Upper lobe of right lung (tissue), 1 donor: ENCODE measurements at places on chromosomes 11 and 22. TPM values are rescaled to one million over a fixed set of nuclear protein-coding genes. Genes with fewer than 3 reads are reported as not detected.
A peak's percentile ranks its signal among the peaks of the same experiment; 100 is the strongest.

Gene TCP11L1
- total RNA-seq: 15.7 TPM

Gene CDON
- 13.3 TPM for total RNA-seq

Gene HMBS
- 19.5 TPM for total RNA-seq

Gene OVOL1
- 2.7 TPM for total RNA-seq

Gene GALNT18
- total RNA-seq: 55.5 TPM

Gene IFITM10
- total RNA-seq: 7.9 TPM

Gene ATXN10
- total RNA-seq: 125 TPM

Gene RIC8A
- total RNA-seq: 91.8 TPM

Gene FOLR2
- 22.8 TPM for total RNA-seq

Gene TMPRSS5
- 0.69 TPM for total RNA-seq

- DNase-seq: no peak
Observed at GRCh38 chr22:21719024-21719423, 16.6 kb downstream of the YPEL1 start.

DNA sequence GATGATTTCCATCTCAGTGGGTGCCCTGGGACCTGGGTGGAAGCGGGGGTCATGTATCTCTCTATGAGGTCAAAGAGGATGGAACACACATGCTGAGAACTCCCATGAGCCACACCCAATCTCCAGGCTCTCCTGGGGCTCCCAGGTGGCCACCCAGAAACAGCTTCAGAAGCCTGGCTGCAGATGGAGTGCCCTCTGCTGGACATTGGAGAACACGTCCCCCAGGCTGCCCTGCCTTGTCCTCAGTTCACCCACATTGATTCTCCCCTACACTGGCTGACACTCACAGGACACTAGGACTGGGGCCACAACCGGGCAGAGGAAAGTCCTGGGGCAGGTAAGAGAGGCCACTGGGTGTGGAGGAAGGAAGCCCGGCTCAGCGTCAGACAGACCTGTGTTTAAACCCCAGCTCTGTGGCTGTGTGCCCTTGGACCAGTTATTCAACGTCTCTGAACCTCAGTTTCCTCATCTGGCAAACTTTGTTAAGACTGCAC lies 4.5 kb upstream of the NOL12 start:
- peak; percentile 82 for DNase-seq

GRCh38 chr22:47121791-47122190 lies 359.3 kb downstream of the TBC1D22A start:
- DNase-seq: peak; percentile 54

DNA sequence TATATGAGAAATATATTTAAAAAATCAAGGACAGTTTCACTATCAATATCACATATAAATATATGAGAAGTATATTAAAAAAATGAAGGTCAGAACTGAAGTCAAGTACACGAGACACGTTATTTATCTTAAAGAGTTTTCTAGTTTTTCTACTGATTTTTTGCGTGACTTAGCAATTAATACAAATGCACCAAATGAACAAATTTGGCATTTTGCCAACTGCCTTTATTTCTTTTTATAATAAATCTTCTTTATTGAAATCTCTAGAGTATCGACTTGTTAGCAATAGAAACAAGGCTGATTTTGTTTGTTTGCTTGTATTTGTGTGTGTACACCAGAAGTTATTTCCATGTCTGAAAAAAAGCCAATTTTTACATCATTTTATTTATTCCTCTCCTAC lies 1684.7 kb upstream of the RAG2 start:
- DNase-seq: no peak

DNA sequence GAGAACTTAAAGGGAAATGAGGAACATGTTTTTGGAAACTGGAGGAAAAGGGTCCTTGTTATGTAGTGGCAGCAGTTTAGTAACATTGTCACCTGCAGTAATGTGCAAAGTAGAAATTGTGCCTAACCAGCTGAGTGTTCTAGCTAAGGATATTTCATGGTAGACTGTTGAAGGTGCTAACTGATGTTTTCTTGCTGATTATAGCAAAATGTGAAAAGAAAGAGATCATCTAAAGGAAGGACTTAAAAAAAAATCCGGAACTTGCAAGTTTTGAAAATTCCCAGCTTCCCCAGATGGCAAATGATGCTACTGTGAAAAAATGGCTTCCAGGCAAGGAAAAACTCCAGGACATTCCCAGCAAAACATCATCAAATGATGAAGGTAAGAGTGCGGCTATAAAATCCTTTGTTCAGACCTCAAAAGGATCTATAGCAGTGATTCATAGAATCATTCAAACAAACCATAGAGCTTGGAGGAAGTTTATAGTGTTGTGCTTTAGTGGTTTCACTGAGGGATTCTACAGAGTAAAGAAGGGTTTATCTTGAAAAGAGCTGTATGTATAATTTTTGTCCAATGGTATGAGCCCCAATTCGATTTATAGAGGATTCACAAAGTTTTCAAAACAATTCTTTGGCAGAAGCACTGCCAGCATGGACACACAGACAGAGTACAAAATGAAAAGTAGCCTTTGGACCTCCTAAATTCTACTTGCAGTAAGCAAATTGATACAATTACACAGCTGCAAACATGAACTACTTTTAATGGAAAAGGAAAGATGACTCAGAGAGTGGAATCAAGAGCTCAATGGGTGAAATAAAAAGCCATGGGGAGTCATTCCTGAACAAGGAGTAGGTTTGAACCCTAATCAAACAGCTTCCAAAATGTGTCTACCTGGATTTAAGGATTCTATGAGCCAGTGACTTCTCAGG lies 4.3 kb upstream of the TRIM44 start:
- DNase-seq: no peak

DNA sequence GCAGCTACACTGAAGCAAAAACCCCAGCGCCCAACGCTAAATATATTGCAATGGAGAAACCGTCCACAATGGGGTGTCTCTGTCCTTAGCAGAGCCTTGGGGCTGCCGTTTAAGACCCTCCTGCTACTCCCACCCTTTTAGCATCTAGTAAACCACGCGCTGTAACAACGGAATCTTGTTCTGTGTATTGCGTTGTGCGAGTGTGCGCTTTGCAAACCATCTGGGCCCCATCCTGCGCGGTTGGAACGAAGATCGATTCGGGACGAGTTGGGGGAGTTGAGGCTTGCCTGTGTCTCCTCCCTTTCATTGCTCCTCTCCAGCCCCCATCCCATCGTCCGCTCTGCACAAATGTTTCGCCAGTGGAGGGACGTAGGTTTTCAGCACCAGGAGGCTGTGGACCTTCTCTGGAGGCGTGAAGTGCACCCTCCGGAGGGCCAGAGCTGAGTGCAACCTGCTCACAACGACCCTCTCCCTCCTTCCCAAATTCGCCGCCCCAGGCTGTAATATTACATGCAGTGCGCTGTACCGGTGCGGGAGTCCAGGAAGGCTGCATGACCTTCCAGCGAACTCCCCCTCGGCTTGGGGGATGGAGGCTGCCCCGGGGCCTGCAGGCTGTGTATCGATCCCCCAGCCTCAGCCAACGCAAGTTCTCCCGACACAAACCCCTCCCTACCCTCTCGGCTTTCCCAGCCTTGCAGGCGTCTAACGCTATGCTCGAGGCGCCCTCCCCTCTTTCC lies 1.6 kb upstream of the KMT2A start:
- DNase-seq: peak; percentile 66

DNA sequence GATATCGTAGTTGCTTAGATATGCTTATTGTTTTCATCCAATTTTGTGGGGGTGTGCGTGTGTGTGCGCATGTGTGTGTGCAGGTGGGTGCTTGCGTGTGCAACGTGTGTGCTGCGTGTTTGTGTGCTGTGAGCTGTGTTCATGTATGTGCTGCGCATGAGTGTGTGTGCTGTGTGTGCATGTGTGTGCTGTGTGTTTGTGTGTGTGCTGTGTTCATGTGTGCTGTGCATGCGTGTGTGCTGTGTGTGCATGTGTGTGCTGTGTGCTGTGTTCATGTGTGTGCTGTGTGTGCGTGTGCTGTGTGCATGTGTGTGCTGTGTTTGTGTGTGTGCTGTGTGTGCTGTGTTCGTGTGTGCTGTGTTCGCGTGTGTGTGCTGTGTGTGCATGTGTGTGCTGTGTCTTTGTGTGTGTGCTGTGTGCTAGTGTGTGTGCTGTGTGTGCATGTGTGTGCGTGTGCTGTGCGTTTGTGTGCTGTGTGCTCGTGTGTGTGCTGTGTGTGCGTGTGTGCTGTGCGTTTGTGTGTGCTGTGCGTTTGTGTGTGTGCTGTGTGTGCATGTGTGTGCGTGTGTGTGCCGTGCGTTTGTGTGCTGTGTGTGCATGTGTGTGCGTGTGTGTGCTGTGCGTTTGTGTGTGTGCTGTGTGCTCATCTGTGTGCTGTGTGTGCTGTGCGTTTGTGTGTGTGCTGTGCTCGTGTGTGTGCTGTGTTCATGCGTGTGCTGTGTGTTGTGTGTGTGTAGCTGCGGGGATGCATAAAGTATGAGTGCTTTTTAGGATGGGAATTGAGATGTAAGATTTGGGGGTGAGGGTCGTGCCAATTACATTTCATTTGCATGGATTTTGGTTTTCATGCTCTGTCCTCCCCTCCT lies 7.6 kb downstream of the IGF2 start:
- no peak for DNase-seq

GRCh38 chr11:7974668-7975067 lies 9.4 kb upstream of the NLRP10 start:
- DNase-seq: no peak

DNA sequence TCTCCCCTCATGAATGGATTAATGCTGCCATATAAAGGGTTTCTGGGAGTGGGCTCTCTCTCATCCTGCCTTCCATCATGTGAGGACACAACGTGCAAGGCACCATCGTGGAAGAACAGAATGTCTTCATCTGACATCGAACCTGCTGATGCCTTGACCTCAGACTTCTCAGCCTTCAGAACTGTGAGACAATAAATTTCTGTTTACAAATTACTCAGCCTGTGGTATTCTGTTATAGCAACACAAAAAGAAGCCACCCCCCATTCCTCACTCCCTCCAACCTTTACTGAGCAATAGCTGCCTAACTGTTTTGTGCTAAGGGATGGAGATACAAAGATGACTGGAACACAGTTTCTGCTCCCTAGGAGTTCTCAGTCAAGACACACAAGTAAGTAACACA lies 106.1 kb upstream of the PLET1 start:
- no peak for DNase-seq

GRCh38 chr11:79600711-79601110 lies 159.9 kb upstream of the TENM4 start:
- no peak for DNase-seq

- DNase-seq: no peak
Observed at GRCh38 chr22:50315289-50316113, 8.1 kb upstream of the PLXNB2 start.

- no peak for DNase-seq
Observed at GRCh38 chr11:10114593-10115404, 179.2 kb downstream of the SBF2 start.

GRCh38 chr11:1549338-1550330 lies 22.4 kb downstream of the DUSP8 start:
- no peak for DNase-seq

DNA sequence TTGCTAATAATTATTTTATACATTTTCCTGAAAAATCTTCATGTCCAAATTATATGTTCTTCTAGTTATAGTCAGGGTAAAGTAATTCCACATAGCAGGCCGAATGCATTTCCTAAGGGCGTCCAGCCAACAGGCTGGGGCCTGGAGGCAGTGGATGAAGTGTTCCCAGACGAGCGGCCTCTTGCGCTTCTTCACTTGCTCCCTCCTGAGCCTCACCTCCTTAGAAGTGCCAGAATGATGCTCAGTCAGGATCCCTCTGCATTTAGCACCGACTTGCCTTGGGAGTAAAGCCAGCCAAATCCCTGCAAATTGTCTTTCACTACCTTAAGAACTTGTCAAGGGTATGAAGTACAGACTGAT lies 1.5 kb downstream of the OLFML1 start:
- no peak for DNase-seq

GRCh38 chr11:134069426-134070341 lies 812 bp downstream of the JAM3 start:
- DNase-seq: no peak

DNA sequence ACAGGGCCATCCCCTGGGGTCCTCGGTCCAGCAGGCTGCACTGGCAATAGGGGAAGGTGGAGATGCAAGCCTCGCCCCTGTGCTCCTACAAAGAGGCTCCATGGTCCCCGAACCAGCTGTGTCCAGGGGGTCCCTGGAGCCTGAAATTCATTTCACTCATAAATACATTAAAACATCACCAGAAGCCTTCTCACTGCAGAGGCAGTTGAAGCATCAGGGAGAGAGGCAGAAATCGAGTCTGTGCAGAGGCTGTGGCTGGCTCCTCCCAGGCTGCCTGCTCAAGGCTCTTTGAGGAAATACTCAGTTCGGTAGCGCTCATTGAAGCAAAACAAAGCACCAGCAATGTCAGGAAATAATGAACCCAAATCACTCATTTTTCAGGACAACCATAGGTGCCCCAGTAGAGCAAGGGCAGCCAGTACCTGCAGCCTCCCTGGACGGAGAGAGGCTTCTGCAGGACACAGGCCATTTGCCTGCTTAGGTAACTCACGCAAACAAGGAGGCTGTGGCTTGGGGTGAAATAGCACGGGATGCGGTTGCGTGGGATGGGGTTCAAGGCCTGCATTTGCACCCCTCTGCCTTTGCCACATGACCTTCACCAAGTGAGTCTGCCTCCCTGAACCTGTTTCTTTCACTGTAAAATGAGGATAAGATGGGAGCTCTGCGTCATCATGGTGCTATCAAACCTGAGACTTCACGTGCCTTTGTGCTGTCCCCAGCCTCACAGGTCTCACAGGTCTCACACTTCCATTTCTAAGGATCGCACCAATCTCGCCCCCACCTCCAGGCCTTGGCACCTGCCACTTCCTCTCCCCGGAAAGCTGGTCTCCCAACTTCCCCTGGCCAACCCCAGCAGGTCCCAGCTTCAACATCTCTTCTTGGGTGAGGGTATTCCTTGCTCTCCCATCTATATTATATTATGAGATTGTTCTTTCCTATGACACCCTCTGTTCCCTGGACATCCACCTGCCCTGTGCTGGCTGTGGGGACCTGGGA lies 84.3 kb upstream of the SHISAL1 start:
- DNase-seq: peak; percentile 26

- DNase-seq: peak; percentile 75
Observed at GRCh38 chr22:24432059-24432853, 4.9 kb downstream of the ADORA2A start.

DNA sequence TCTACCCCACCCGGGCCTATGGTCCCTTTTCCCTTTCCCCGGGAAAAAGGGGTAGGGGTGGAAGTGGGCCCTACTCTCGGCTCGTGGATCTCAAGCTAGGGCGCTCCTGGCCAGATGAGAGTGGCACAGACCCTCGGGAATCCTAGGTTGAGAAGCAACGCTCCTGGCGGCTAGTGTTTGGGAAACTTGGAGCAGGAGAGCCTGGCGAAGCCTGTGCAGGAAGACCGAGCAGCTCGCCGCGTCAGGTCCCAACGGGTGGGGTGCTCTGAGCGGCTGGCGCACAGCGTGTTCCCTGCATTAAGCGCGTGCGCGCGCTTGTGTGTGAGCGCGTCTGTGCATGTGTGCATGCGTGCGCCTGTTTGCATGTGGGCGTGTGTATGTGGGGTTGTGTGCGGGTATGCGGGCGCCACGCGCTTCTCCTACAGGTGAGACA lies 7.1 kb upstream of the FLI1 start:
- peak; percentile 80 for DNase-seq

GRCh38 chr11:64638018-64638665 lies 47.1 kb downstream of the SLC22A12 start:
- DNase-seq: no peak

- DNase-seq: no peak
Observed at GRCh38 chr11:45560155-45560912, 105.1 kb downstream of the CHST1 start.
